ENCODE measurements at places on chromosomes 7 and 10.

DNA sequence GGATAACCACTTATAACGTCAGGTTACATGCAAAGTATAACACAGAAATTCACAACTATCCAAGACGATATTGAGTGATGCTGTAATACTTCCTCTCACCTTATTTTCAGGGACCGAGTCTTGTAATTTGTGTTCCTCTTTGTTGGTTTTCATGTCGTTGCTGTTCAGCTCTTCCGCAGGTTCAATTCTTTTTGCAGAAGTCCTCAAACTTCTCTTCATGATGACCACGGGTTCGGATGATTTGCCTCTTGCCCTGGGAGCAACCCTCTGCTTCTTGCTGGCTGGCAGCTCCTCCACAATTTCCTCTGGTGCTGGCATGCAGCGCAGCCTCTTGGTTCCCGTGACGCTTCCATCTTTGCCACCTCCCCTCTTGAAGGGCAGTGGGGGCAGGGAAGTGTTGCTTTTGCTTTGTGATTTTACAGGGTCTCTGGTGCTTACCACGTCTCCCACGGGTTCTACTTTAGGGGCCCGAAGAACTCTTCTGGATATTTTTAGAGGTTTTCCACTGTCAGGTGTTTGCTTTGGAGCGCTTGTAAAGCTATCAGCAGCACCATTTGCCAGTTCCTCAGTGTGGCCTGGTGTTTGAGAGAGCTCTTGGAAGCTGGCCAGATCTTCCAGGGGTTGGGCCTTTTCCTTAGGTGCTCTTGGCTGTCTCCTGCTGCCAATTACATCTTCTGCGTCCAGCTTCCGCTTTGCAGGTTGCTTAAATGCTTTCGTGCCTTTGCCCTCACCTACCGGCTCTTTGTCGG is 23.6 kb downstream of the MKI67 start:
- no peak for DNase-seq

DNA sequence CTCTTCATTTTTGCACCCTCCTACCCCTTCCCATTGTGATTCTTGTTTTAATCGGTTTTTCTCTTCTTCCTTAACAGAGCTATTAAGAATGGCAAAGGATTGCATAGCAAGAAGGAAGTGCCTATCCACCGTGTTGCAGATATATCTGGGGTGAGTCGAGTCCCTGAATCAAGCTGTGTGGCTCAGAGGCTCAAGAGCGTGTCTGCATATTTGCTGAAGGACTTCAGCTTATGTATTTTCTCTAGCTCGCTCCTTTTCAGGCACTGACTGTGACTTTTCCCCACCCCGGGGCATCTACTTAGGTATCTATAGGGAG is 126.6 kb downstream of the LRRC4 start:
- no peak for DNase-seq

GRCh38 chr10:48493083-48493871 is 111.6 kb downstream of the ARHGAP22 start:
- DNase-seq: no peak

DNA sequence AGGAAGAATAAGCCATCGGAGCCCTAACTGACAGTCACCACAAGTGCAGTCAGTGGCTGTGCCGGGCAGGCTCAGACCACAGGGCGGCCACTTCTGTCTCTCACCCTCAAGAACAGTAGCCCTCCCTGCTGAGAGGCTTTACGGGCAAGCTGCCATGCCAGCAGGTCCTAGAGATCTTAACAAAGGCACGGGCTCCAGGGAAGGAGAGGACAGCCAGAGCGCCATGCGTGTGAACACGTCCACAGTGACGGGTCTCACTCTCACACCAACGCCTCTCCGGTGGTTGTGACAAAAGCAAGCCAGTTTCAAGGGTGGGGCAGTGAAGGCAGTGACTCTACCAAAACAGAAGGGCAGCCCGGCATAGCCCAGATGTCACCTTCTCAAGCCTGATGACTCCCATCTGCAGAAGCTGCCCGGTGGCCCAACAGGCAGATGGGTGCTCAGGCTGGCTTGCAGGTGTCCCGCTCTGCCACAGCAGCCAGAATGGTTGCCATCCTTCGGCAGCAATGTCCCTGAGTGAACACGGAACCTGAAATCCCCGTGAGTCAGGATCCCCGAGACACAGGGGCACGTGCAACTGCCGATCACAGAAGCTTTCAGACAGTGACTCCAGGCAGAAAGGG is 102.0 kb downstream of the FAM53B start:
- DNase-seq: no peak

DNA sequence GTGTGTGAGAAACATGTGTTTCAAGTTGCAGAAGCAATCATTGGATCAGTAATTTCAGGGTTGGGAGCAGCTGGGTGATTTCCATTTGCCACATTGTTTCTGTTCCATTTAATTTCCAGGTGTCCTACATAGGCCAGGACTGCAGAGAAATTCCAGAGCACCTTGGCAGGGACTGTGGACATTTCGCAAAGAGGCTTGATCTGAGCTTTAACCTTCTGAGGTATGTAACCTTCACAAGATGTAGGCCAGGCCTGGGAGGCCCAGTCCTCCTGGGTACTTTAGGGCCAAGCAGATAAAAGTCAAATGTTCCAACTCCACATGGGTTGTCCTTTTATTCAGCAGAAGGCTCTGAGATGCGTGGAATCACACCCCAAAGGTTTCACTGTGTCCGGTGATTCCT is 6.9 kb downstream of the LRMDA start:
- no peak for DNase-seq

- DNase-seq: no peak
These were observed 32.3 kb upstream of the ARL4A start for GRCh38 chr7:12655161-12655560.

DNA sequence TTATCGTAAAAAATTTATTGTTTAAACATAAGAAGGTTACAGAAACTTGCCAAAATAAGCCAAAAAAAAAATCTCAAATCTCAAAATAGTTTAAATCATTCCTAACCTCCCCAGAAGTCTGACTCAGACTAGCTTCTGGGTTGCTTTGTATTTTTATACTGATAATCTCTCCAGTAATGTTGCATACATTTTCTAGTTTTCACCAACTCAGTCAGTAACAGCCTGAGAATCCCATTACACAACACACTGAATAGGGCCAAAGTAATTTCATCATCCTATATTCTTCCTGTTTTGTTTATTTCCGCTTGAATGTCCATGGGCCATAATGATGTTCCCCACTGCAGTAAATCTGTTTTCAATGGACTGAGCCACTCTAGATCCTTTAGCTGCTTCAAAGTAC is 478.5 kb downstream of the GPAM start:
- no peak for DNase-seq

GRCh38 chr10:5574642-5575131 is 49.9 kb downstream of the CALML3 start:
- DNase-seq: no peak

- DNase-seq: no peak
These were observed 352.8 kb upstream of the PODXL start for GRCh38 chr7:131909151-131909768.

DNA sequence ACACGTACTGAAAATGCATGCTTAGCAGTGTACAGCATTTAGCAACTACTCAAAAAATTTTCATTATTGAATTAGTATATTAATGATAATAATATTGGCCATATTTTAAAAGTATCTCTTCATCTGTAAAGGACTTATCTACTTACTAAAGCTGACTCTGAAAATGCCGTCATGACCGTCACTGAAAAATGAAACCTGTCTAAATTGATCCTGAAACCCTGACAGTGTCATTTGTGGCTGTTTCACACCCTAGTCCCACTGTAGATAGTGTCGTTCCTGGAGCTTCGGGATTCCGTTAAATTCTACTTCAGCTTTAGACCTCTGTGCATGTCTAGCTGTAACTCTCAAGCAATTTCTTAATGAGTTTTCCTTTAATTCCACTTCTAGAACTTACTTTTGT is 35.8 kb upstream of the EZH2 start:
- DNase-seq: no peak

- no peak for DNase-seq
These were observed 408.4 kb upstream of the FOXK1 start for GRCh38 chr7:4273566-4274230.

- DNase-seq: no peak
These were observed 663.5 kb downstream of the SORCS1 start for GRCh38 chr10:106500925-106501525.

DNA sequence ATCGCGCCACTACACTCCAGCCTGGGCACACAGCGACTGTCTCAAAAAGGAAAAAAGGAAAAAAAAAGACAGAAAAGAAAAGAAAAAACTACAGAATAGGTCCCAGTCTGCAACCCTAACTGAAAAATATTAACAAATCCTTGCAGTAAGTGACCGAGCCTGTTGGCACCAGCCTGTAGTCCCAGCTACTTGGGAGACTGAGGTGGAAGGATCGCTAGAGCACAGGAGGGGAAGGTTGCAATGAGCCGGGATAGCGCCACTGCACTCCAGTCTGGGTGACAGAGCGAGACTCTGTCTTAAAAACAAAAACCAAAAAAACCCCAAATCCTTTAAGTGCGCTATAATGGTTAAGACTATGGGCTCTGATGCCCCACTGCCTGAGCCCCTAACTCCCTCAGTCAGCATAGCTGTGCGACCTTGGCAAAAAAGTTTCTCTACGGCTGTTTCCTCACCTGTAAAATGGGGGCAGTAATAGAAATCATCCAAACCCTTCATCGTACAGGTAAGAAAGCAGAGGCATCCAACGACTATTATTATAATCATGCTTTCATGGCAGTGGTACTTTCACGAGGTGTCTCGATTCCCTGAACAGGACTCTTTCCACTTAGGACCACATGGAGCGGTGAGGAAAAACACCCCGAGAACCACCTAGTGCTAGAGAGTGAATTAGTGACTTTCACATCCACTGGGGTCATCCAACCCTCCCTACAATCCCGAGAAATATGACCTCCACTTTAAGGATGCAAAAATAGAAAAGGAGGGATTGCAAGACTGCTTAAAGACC is 755 bp downstream of the TOMM7 start:
- no peak for DNase-seq

GRCh38 chr7:149334930-149335329 is 72.9 kb downstream of the ZNF783 start:
- DNase-seq: no peak

GRCh38 chr10:81967716-81968115 is 92.7 kb downstream of the NRG3 start:
- DNase-seq: no peak

DNA sequence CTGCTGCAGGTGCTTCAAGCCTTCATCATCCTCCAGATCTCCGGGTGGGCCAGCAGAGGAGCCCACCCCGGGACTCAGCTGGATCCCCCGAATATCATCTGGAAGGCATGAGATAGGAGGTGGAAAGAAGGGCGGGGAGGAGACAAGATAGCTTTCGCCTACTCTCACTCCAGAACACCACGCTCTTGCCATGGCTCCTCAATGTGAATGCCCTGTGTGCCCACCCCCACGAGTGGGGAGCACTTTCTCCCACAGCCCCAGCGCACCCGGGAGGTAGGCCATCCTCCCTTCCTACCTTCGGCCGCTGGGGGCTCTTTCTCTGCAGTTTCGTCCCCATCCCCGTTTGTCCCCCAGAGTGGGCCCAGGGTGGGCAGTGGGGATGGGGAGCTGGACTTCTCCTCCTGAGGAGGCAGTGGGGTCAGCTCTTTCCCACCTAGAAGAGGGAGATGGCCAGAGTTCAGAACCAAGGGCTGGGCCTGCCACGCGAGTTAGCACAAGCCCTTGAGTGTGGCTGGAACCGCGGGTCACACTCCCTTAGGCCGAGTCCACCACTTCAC is 8.9 kb downstream of the GIGYF1 start:
- no peak for DNase-seq

- DNase-seq: peak; percentile 50
These were observed 798 bp downstream of the PPIF start for GRCh38 chr10:79347894-79348639.

DNA sequence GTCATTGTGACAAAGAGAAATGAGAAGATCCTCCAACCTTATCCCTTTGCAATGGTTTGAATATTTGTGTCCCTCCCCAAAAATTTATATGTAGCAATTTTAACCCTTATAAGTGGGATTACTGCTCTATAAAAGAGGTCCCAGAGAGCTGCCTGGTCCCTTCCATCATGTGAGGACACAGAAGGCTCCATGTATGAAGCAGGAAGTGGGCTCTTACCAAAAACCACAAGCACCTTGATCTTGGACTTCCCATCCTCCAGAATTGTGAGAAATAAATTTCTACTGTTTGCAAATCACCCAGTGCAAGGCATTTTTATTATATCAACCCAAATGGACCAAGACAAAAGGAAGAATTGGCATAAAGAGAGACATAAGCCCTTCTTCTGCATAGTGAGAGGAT is 95.7 kb downstream of the KCNMA1 start:
- no peak for DNase-seq

DNA sequence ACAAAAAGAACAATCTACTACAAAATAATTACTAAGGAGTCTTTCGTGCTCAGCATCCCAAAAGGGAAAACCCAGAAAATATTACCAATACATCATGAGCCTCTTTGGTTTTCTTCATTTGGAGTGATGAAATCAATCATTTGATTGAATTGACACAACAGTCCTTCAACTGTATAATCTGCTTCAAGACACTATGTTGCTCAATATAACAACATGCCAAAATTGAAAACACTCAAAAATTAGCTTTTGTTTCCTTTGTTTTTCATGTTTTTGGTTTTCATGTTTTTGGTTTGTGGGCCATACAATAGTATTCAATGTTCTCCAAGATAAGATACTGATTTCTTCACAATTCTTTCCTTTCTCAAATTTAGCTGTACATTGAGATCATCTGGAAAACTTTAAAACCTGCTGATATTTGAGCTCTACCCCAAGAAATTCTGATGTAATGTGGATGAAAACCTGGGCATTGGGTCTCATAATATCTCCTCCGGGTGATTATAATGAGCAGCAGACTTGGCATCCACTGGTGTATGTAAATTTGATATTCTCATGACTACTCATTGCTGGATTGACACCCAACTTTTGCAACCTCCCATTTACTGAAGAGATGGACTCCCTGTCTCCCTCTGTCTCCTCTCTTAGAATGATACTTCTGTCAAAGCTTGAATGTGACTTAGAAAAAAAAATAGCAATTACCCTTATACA is 4.6 kb downstream of the SOSTDC1 start:
- DNase-seq: no peak

DNA sequence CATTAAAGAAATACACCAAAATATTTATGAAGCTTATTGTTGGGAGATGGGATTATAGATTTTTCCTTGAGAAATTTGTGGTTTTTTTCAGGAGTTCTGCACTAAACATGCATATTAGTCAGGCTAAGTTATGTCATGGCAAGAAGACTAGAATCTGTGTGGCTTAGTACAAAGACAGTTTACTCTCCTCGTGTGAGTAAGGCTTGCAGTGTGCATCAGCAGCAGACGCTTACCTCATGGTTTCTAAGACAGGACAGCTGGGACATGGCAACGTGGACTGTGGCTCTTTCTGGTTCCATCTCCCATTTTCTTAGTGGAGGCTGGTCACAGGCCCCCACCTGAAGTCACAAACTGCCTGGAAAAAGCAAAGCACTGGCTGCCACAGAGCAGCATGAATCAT is 429.6 kb upstream of the VSTM2A start:
- DNase-seq: no peak

DNA sequence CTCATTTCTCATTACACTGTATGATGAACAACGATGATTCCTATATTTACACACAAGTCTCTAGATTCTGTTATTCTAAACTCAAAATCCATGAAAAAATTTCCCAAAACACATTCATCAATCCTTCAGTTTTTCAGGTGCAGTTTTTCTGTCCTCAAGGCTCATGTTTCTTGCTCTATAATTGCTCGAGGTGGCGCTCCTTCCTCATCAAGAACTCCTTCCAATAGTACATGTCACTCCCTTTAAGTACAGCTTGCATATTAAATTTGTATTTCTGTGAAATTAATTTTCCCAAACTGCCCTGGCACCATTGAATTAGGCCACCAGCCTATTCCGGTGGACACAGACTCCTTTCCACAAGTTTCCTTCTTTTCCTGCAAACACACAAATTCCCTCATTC is 188.7 kb upstream of the MINDY3 start:
- DNase-seq: no peak
